ENCODE measurements at places on chromosomes 12 and 14.

DNA sequence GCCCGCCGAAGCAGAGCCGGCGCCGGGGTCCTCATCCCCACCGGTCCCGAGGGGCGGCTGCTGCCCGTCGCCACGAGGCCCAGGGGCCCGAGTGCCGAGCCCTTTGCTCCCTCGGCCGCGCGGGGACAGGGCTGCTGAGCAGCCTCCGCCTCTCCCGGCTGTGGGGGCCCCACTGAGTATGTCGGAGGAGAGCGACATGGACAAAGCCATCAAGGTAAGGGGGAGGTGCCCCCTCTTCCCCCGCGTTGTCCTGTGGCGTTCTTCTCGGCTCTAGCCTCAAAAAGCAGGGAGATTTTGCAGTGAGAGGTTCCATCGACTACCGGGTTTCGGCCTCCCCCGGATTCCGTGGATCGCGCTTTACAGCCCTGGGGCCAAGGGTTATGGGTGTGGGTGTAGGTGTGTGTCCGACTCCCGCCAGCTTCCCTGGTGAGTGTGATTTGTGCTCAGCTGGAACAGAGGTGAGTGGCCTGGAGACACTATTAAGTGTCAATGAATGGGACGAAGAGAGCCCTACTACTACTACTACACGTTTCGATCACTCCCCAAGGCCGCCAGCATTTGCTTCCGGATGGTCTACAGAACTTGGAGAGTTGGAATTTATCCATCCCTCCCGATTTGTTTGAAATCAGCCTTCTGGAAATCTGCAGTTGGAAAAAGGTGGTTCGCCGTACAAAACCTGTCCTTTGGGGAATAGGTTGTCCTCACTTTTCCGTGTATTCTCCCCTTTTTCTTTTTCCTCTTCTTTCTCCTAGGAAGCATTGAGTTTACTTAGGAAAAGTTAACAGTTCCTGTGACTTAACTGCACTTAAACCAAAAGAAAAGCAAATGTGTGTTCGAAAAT lies 748 bp downstream of the MAPKAPK5 start:
- DNase-seq: no peak

DNA sequence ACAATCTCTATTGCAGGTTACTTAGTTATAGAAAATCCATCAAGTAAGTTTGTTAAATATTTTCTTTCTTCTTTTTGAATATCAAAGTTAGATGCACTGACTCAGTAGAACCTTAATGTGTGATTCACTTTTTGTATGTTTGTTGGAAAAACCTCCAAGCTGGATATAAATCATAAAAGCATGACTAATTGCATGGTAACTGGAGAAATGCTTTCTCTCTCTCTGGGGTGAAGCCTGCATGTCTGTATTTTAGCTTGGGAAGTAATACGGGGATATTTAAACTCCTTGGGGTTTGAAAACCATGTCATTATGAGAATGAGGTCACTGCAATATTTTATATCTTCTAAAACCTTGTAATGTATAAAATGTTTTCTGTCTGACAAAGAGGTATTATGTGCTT lies 58.6 kb upstream of the MYF6 start:
- no peak for DNase-seq

DNA sequence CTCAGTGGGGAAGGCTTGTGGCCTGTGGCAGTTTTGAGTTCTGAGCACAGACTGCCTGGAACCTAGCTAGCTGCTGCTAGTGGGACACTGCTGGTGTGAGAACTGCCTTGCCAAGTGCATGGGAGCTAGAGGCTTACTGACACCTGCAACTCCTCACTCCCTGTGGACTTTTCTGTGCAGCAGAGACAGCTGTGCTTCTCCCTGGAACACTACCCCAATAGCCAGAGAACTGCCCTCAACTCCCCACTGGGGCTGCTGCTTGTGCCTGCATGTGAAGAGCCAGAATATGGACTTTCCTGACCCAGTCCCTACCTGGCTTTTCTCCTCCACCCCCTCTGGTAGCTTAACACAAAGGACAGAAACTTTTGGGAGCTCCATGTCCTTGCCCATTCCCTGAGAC lies 222.6 kb downstream of the ADGRD1 start:
- no peak for DNase-seq

DNA sequence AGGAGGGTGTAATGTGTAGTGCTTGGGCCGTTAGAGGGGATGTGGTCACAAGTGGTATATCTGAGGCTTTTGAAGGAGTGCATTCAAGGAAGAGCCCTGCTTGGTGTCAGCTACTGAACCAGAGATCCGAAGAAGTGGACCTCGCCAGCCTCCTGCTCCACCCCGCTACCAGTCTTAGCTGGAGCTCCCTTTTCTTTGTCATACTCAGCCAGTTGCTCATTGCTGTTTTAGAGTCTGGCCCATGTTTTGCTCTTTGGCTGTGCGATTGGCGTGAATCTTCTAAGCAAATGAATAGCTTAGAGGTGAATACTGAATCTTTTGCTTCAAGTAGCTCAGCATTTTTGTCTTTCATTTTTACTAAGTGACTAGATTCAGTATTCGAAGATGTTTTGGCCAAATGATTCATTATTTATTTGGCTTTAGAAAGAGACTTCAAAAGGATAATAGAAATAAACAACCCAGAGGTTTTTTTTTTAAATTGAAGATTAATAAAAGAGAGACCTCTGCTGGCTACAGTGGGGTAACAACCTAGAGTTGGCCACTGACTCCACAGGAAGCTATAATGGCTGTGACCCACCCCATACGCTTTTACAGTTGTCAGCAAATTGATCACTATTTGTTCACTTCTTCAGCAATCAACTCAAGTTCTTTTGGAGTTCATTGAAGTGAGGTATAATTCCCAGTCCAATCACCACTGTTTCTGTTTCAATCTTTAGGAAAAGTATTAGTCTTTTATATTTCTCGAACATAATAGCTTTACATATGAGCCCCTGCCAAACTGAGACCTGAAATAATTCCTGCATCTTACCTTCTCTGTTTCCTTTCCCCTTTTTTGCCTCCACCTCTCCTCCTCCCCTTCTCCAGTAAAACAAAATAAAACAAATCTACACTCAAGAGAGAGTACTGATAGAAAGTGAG lies 19.9 kb downstream of the CDKN1B start:
- no peak for DNase-seq

DNA sequence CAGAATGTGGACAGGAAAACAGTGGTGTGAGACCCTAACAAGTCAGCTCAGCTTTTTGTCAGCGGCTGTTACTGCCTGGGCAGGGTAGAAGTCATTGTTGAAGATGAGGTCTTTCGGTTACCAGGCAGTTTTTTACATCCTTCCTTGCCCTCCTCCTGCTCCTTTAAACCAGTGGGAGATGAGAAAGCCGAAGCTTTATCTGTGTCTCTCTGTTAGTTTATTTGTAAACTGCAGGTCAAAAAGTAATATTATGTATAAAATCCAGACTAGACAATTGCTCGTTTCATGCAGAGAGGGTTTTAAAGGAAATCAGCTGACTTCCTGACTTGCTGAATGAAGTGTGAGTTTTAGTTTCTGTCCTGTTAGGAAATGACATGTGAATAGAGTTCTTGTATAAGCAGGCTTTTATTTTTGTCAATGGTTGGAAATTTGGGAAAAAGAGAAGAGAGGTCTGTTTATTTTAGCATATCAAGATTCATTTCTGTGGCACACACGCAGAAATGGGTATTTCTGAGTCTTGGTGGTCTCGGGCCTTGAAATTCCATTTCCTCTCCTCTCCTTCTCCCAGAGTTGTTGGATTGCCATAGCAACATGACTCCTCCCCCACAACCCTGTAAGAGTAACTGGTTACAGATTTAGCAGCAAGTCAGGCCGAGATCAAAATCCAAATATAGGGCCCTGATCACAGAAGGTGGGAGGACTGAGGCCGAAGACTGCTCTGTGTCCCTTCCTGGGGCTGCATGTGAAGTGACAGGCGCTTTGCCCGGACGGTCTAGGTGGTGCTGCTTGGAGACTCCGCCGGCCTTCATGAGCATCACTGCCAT lies 60.8 kb downstream of the SAMD4A start:
- DNase-seq: peak; percentile 28

- DNase-seq: no peak
Measured at GRCh38 chr12:100908501-100908900, 113.9 kb downstream of the ANO4 start.

GRCh38 chr12:104942075-104942474 lies 16.0 kb downstream of the SLC41A2 start:
- no peak for DNase-seq

DNA sequence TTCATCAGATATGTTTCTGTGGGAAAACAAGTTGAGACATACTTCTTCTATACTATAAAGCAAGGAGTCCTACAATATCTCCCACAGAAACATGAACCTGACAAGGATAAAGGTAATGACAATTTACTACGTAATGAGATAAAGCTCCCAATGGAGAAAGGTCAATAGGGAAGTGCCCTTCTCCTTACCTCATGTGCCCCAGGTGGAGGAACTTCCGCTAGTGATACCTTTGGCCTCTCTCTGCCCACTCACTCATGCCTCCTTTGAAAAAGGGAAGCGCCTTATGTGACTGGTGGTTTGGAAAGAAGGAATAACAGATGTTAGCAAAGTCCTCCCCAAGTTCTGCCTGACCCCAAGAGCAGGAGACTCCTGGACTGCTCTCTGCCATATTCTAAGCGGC lies 305.3 kb downstream of the ITPR2 start:
- no peak for DNase-seq

DNA sequence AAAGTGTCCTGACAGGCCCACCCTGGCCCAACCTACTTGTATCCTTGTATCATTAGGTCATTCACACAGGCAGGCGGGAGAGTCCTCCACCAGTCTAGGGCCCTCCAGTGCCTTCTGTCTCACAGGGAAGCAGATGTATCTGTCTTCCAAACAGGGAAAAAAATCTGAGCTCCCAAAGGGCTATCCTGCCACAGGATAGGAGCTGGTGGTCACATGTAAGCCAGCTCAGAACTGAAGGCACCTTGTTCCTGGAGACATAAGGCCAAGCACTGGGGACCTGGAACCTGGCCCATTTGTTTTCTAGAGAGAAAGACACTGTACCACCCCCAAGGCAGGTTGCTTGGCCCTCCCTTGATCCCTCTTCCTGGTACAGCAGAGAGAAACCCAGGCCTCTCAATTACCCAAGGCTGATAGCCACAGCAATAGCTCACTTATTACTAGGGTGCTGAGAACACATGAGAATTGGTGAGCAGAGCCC lies 19.4 kb upstream of the PLEKHH1 start:
- no peak for DNase-seq

- no peak for DNase-seq
Measured at GRCh38 chr12:52692254-52692653, 11.1 kb downstream of the KRT77 start.

- DNase-seq: no peak
Measured at GRCh38 chr12:108804271-108804953, 53.0 kb downstream of the SSH1 start.

- no peak for DNase-seq
Measured at GRCh38 chr12:52361553-52361952, 5.7 kb downstream of the KRT85 start.

- no peak for DNase-seq
Measured at GRCh38 chr12:6923851-6924250, 3.9 kb upstream of the ATN1 start.

GRCh38 chr14:27327095-27327494 lies 729.3 kb upstream of the NOVA1 start:
- no peak for DNase-seq

GRCh38 chr12:70196811-70197281 lies 46.4 kb upstream of the CNOT2 start:
- DNase-seq: no peak

- DNase-seq: no peak
Measured at GRCh38 chr12:81800298-81801148, 41.4 kb upstream of the PPFIA2 start.

DNA sequence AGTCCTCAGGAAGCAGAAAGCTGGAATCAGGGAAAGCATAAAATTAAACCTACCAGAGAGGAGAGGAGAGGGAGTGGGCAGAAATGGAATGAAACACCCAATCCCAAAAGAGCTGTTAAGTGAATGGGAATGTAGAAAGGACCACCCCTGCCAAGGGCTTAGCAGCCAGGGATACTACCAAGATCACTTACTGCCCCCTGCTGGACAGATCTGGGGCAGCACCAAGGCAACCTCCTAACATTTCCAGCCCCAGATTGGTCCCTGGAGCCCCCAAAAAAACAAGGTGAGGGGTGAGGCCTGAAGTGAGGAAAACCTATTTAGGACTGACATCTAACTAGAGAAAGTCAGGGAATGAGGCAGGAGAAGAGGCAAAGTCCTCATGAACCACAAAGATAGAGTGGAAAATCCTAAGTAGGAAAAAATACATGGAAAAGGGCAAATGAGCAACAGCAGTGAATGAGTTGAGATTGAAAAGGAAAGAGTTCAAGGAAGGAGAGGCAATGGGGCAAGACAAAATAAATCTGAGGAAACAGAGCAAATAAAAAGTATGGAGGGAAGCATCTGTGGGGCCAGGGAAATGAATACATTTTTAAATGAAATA lies 11.2 kb upstream of the FKBP11 start:
- peak; percentile 71 for DNase-seq

- no peak for DNase-seq
Measured at GRCh38 chr12:5470221-5470620, 38.3 kb downstream of the NTF3 start.

DNA sequence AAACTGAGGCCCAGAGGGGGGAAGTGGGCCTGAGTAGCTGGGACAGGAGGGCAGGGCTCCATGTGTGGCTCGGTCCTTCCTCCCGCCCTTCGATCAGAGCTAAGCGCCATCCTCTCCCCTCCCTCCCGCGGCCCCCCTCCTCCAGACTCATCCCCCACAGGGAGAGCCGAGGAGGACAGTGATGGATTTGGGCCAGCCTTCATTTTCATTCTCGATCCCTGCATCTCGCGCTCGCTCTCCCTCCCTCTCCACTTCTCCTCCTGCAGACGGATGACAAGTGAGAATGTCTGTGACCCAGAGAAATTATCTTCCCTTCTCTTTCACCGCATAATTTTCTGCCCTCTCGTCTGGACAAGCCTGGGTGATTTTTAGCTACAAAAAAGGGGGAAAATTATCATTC lies 183.3 kb downstream of the RBM19 start:
- no peak for DNase-seq

DNA sequence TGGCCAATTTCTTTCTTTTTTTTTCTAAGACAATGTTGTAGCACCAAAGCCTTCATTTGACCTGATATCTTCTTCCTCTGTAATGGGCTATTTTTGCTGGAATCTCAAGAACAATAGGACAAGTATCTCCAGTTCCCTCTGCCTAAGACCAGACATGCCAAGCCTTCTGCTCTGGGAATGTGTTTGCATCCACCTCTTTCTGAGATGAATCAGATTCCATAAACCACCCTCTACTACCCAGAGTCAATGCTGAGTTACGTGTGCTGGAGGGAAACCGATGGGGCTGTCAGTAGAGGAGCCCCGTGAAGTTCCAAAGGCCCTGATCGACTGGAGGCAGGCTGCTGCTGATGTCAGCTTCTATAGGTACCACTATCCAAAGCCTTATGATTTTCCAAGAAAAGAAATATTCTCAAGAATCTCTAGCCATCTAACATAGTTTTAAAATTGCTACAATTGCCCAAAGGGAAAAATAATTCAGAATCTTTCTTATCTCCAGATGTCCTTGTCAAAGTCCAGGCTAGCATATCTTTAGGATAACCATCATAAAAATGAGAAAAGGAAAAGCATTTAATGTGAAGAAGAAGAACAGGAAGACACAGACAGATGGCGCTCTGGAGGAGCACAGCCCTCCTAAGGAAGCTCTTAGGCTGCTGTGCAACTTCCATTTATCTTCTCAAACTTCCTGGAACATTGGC lies 101.9 kb downstream of the SLC8A3 start:
- no peak for DNase-seq

GRCh38 chr14:44422699-44423098 lies 84.4 kb downstream of the FSCB start:
- DNase-seq: no peak
